ENCODE measurements at places on chromosomes 2 and 18.

DNA sequence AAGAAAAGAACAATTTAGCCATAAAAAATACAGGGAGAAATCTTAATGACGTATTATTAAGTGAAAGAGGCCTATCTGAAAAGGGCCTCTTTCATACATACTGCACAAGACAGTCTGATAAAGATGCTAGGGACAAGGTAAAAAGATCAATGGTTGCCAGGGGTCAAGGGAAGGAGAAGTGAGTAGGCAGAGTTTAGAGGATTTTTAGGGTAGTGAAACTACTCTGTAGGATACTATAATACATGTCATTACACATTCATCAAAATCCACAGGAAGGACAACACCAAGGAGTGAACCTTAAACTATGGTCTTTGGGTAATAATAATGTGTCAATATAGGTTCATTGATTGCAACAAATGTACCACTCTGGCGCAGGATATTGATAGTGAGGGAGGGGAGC lies 289.3 kb downstream of the FSIP2 start:
- DNase-seq, result no peak

DNA sequence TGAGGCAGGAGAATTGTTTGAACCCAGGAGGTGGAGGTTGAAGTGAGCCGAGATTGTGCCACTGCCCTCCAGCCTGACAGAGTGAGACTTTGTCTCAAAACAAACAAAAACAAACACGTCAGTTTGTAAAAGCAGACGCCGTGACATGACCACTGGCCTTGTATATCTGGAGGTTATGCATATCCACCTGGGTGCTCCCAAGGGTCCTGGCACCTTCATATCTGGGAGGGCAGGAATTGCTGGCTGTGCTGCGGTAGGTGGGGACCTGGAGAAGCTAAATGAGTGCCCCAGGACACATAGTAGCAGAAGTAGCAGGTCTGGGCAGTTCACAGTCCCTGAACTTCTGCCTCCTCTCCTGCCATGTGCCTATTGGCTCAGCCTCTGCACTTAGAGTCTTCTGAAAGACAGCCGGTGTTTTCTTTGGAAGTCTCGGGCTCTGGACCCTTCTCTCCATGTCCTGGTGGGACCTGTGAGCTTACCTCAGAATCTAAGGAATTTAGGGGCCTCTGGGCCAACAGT lies 30.9 kb upstream of the IL1R2 start:
- no peak for DNase-seq

GRCh38 chr2:188292348-188293239 lies 920 bp downstream of the GULP1 start:
- DNase-seq, result no peak

- DNase-seq, result peak; percentile 19
These were observed 11.6 kb downstream of the TRIB2 start for GRCh38 chr2:12728221-12728777.

DNA sequence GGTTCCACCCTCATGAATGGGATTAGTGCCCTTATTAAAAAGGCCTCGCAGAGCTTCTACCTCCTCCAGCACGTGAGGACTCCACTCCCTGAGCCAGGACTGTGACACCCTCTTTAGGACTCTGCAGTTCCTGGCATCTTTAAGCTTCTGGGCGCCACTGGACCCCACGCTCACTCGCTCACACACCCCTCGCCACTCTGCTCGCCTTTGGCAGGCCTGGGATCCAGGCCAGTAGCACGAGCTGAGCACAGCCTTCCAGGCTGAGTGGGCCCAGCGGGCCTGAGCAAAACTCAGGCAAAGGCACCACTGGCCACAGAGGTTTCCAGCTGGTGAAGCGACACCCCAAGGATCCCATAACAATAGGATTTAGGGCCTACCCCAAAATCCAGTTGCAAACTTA lies 107.9 kb upstream of the GPC1 start:
- no peak for DNase-seq

GRCh38 chr18:10289951-10290637 lies 164.3 kb upstream of the APCDD1 start:
- DNase-seq, result no peak

GRCh38 chr2:19607400-19607799 lies 249.0 kb upstream of the OSR1 start:
- no peak for DNase-seq

GRCh38 chr2:113977660-113978523 lies 88.0 kb downstream of the ACTR3 start:
- no peak for DNase-seq

DNA sequence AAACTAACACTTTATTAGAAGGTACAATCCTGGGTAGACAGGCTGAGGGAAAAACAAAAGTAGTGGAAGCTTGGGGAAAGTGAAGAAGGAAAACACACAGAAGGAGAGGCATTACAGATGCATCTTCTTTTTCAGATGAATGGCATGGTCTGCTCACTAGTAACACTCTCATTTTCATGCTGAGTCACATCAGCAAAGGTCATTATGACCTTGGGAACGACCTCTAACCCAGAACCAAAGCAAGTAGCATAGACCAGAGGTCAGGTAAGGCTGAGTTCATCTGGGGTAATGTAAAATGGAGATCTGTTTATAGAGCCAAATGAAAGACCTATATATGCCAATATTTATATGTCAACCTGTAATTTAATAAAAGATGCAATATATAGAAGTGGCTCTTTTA lies 294.4 kb upstream of the LRRTM4 start:
- no peak for DNase-seq

DNA sequence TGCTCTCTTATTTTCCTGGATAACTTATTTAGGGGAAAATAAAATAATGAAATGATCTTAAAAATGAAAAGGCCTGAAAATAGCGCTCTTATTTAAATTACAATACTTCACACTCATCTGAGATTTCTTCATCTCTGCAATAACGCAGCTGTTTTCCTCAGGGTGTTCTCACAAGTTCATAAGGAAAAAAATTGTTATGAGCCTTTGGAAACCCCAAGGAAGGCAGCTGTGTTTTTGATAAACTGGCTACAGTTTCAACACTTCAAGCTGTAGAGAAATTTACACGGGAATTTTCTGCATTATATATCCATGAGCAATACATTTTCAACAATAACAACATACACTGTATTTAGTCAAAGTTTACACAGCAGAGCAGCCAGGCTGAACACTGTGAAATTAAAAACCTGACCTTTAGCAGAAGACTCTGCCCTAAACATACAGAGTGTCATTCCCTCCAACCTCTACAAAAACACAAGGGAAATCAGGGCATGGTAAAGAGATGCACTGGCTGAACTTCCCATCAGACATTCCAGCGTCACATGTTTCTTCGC lies 959.6 kb downstream of the SLC4A3 start:
- no peak for DNase-seq

DNA sequence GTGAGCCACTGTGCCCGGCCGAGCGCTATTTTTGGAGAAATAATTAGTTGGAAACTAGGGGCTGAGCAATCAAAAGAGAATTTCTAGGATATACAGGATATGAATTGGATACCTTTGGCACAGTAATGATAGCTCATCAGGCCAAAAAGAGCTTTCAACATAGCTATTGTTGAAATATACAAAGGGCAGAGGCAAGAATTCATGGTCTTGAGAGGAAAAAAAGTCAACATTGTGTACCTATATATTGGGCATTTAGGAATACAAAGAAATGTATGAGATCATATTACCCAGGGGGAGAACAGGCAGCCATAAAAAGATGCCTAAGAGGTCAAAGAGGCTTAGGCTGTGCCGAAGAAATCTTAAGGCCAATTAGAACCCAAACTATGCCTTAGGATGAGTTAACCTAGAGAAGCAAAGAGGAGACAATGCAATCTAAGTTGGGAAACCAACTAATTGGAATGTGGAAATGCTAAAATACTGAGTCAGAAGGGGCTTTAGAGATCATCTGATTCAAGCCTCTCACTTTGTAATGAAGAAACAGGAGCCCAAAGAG lies 99.0 kb downstream of the RBBP8 start:
- DNase-seq, result no peak

GRCh38 chr18:61851940-61852451 lies 40.8 kb downstream of the RNF152 start:
- no peak for DNase-seq

- DNase-seq, result no peak
These were observed 1200.4 kb upstream of the CDH2 start for GRCh38 chr18:29377346-29377745.

GRCh38 chr2:57460396-57461276 lies 586.0 kb upstream of the VRK2 start:
- DNase-seq, result no peak

DNA sequence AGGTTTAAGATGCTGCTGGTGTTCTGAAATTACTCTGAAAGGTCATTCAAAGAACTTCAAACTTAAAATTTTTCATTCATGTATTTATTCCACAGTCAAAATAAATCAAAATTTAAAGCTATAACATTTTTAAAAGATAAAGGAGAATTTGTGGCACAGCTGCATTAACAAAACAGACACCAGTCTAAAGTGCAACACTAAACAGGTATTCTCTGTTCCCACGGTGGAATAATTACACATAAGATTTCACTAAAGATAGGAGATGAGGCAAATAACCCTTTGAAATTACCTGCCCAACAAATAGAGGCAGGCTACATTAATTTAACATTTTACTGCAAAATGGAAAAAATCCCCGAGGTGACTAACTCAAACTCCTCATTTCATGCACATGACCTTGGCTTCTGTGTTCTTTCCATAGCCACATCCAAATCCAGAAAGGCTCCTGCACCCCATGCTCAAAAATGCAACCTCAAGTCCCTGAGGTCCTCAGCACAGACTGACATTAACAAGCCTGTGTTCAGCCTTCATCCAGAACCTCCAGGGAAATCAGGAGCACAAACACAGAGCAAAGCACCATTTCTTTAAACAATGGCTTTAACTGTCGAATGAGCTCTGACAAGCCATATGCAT lies 10.5 kb downstream of the COX7A2L start:
- no peak for DNase-seq

DNA sequence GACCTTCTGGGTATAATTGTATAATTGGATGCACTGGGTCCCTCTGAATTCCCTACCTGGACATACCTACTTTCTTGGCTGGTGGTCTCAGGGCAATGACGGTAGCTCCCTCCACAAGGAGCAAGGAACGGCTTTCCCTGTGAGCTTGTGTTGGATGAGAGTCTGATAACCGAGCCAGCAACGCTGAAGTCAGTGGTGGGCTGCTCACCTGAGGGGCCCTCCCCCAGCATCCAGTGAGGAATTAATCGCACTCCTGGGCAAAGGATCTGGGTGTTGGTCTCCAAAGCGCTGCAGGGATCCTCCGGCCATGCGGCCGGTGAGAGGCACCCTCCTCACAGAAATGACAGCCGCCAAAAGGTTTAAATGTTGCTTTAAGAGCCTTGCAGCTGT lies 47.1 kb downstream of the LONRF2 start:
- no peak for DNase-seq

DNA sequence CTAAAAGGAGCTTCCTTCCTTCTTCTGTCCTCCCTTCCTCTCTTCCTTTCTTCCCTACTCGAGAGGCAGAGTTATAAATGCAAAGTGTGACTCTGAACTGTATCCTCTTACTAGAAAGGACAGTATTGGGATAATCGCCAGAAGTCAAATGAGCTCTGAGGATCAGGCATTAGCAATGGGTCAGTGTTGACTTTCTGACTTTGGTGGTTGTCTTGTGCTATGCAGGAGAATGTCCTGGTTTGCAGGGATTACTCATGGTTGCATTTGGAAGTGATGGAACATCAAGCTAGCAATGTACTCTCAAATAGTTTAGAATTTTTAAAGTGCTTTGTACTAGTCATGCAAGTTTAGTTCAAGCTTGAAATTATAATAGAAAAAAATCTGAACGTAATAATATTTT lies 115.6 kb downstream of the TXNL1 start:
- DNase-seq, result no peak

- no peak for DNase-seq
These were observed 60.0 kb upstream of the OTOF start for GRCh38 chr2:26537826-26538475.

- no peak for DNase-seq
These were observed 1257.0 kb upstream of the GYPC start for GRCh38 chr2:125398738-125399524.

GRCh38 chr18:56210520-56210919 lies 427.9 kb downstream of the TXNL1 start:
- no peak for DNase-seq

DNA sequence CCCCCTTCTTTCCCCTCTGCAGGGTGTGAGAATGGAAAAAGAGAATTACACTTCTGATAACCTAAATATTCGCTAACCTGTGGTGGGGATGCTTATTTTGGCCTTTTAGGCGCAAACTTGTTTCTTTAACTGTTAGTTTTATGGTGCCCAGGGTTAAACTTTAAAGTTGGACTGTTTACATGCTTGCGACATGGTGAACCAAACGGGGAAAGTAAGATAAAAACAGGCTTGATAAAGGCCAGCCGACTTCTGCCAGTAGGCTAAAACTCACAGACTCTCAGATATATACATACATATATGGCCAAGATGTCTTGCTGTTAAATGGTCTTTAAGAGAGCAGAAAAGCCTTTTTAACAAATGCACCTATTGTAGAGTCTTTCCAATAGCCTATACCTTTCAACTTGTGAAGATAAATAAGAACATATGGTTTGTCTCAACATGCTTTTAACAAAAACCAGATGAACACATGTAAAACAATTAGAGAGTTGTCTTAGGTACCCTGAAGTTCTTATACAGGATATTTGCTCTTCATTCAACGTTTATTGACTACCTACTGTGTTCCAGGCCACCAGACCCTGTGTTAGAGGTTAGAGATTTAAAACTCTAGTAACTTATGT lies 29.0 kb downstream of the PRKCE start:
- no peak for DNase-seq

DNA sequence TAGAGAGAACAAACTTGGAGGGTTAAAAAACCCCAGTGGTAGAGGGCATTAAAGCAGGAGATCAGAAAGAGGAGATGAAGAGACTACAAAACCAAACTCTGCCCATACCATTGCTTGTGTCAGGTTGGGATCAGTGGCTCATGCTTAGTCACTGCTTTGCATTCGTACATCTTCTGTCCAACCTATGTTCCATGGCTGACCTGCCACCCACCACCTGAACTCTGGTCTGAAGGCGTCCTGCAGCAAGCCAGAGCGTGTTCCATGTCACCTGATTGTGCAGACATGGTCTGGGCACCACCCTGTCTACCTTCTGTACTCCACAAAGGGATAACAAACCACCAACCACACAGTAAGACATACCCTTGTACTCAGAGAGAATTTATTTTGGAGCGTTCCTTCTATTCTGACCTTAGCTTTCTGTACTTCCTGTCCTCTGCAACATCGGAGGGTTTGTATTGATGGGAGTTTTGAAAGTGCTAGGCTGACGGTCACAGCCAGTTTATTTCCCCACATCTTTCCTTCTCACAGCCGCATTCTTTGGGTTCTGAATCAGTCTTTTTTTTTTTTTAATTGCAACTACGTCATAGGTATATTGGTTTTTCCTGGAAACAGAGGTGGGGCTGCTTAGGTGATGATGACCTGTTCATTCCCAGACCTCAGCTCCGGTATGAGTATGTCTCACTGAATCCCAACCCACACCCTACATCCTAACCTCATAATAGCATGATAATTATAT lies 88.3 kb downstream of the SOWAHC start:
- DNase-seq, result no peak

DNA sequence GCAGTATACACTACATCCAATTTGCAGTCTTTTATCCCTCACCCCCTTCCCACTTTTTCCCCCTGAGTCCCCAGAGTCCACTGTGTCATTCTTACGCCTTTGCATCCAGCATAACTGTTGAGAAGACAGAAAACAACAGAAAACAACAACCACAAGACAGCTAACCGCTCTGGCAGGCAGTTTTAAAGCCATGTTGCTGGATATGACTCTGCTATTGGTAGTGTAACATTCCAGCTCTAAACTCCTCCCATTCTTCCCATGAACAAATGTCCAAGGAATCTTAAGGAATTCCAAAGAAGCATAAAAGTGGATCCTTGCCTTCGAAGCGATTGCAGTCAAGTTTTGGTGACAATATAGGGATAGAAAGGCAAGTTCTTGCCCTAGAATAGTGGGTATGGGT lies 599.1 kb downstream of the NYAP2 start:
- DNase-seq, result no peak
